MM.1S (cell line): ENCODE measurements at places on chromosomes 1 and 21.

DNA sequence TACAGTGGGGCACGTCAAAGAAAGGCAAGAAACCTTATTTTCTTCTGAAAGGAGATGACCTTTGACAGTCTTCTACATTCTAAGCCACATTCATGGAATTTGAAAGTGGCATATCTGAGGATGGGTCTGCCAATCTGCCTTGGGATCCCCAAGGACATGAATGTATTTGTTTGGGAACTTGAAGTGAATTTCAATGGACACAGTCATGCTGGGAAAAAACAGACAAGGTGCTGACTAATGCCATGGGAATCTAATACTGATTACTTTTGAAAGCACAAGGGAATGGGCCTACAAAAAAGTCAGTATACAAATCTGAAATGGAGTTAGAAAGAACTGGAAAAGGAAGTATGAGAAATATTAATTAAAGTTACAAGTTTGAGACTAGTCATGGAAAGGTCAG lies 128.8 kb downstream of the KCNJ6 start:
- DNase-seq = no peak

- no peak for DNase-seq
Observed at GRCh38 chr1:111802110-111802509, 46.4 kb downstream of the DDX20 start.

DNA sequence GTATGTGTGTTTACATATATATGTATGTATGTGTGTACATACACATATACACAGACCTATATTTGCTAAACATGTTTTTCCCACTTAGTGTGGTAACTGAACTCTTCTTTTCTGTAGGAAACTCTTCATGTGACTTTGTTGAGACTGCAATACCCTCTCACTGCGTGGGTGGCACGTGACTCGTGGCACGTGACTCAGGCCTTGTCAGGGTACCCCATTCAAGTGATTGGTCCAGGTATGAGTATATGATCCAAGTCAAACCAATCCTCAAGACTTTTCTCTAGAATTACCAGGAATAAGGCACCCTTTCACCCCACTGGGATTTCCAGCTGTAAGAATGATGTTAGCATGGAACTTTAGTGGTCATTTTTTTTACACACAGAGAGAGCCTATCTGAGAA lies 149.2 kb upstream of the KCNK2 start:
- DNase-seq = no peak

DNA sequence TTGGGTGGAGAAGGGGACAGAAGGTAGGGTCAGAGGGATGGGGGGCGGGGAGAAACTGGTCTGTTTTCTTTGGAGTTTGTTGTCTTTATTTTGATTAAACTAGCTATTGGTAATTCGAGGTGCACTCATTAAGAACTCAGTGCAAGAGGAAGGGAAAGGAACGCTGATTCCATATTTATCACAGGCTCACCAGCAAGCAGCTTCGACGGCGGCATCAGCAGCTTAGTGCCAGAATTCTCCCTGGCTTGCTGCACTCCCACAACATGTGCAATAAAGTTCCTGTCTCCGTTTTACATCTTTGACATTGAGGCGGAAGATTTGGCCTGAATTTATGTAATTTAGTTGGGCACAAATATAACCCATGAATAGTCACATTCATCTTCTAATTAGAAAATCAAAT lies 57.6 kb downstream of the PEX14 start:
- DNase-seq = no peak

- DNase-seq = no peak
Observed at GRCh38 chr1:71650119-71650518, 569.3 kb upstream of the ZRANB2 start.

GRCh38 chr1:45971922-45972531 lies 160.4 kb downstream of the PIK3R3 start:
- DNase-seq = no peak

DNA sequence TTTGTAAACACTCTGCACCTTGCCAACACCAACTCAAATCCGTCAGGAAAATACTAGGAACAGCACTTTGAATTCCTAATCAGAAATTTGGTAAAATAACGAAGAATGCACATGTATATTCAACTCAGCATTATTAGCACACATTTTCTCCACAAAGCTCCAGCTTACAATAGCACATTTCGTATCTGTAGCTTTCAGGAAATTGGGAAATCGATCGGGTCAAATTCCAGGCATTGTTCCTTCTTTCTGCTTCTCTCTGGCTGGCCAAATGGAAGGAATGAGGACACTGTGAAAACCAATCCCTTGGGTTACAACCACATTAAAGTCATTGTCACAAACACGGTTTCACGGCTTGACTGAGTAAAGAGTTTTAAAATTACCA lies 58.6 kb downstream of the NPHP4 start:
- DNase-seq = no peak

- no peak for DNase-seq
Observed at GRCh38 chr1:219350172-219350931, 176.7 kb downstream of the LYPLAL1 start.

- DNase-seq = no peak
Observed at GRCh38 chr1:229952670-229953520, 114.1 kb upstream of the GALNT2 start.

DNA sequence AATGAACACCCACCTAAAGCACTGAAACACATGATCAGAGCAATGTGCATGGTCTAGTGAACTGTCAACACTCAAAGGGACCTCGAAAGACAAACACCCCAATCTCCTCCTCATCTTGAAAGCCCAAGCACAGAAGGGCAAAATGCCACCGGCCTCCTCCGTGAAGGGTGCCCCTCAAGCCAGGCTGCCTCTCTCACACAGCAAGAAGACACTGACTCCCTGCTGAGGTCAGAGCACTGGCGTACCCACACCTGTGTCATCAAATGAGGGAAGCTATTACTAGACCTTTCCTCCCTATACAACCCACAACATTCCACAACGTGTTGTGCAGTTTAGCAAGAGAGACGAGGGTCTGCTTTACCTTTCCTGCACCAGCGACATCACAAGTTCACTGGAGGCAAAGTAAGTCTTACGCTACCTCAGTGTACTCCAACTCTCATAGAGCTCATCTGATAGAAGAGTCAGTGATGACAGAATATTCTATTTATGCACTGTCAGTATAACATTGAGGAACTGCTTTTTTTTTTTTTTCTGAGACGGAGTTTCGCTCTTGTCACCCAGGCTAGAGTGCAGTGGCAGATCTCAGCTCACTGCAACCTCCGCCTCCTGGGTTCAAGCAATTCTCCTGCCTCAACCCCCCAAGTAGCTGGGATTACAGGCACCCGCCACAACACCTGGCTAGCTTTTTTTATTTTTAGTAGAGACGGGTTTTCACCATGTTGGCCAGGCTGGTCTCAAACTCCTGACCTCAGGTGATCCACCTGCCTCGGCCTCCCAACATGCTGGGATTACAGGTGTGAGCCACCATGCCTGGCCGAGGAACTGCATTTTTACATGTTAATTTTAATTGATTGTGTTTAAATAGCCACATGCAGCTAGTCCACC lies 3.3 kb downstream of the SH3BP5L start:
- DNase-seq = peak; percentile 79

DNA sequence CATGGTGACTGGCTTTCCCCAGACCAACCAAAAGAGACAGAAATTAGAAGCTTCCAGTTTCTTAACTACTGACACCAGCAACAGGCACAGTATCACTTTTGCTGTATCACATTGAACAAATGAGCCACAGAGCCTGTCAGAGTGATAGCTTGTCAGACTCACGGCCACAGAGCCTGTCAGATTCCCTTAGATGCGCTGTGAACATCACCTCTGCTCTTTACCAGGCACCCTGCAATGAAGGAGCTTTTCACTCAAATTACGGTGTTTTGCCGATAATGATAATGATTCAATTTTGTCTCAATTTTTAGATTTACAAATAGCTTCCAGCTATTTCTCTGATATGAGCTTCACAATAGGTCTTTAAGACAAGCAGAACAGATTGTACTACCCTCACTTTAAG lies 107.9 kb upstream of the GNG12 start:
- DNase-seq = no peak

- DNase-seq = no peak
Observed at GRCh38 chr1:219088778-219089557, 84.7 kb upstream of the LYPLAL1 start.

- DNase-seq = peak; percentile 97
Observed at GRCh38 chr1:45521413-45522323, at the start of gene PRDX1. Gene PRDX1, minus strand, starts transcription at chr1:45521884. Its CDS starts 2,841 bp downstream, at chr1:45519043.

GRCh38 chr1:240824238-240824637 lies 212.3 kb upstream of the GREM2 start:
- DNase-seq = no peak

- no peak for DNase-seq
Observed at GRCh38 chr1:109980324-109981003, 4.1 kb upstream of the AHCYL1 start.

DNA sequence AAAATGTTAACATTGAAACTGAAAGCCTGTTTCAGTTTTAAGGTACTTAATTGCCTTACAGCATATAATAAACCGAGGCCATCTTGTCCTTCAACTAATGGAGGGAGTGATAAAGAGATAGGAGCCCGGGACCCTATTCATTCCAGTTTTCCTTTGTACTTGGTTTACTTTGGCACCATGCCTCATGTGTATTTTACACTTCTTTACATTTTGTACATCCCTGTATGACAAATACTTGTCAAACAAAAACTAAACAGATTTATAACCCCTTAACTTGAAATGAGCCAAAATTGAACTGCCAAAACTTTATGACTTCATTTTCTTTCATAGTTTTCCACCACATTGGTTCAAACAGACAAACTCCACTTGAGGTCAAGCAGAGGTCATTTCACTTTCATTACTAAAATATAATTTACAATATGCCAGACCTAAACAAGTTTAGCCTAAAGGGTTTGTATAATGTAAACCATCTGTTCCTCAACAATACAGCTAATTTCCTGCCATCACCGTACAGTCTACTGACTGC lies 30.9 kb upstream of the UBE2U start:
- peak; percentile 40 for DNase-seq

GRCh38 chr1:5373281-5373680 lies 618.9 kb downstream of the NPHP4 start:
- DNase-seq = no peak

- no peak for DNase-seq
Observed at GRCh38 chr1:88802950-88803349, 88.4 kb downstream of the GTF2B start.
